ENCODE measurements at places on chromosomes 4 and X. TPM values are rescaled to one million over a fixed set of nuclear protein-coding genes. Genes with fewer than 3 reads are reported as not detected.

DOCK11 gene
- total RNA-seq = 35.5 TPM

KLB gene
- under 0.01 TPM for total RNA-seq

- DNase-seq = peak; percentile 17
Observed at GRCh38 chr4:113064244-113064643, 14.8 kb downstream of the ANK2 start.

DNA sequence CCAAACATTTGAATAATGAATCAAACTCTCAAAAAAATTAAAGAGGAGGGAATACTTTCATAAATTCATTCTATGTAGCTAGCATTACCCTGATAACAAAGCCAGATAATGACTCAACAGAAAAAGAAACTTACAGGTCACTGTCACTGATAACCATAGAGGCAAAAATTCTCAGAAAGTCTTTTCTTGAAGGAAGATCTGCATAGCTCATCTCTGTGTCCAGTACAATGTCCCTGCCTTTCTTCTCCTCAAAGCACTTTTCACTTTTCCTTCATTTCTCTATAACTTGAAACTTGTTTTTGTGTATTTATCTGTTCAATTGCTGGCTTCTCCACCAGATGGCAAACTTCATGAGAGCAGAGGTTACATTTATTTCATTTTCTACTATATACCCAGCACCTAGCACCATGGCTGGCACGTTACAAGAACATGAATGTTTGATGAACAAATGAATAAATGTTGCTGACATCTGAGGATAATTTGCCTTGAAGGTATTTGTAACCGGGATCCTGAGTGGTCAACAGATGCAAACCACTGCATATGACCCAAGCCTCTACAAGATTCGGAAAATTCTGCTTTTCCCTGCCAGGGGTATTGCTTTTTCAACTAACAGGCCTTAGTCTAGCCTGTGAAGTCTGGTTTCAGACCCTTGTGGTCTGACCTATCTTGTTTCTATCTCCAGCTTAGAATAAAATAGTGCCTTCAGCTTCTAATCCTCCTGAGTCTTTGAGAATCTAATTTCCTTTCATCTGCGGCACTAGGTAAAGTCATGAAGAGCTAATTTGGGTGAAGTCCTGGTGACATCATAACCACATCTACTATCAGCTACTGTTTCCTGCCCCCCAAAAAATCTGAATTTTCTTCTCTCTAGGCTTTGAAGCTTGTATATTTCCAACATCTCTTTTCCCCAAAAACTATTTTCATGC is 52.5 kb upstream of the ANTXR2 start:
- peak; percentile 63 for DNase-seq

GRCh38 chr4:21733894-21734630 is 214.5 kb downstream of the KCNIP4 start:
- DNase-seq = no peak

DNA sequence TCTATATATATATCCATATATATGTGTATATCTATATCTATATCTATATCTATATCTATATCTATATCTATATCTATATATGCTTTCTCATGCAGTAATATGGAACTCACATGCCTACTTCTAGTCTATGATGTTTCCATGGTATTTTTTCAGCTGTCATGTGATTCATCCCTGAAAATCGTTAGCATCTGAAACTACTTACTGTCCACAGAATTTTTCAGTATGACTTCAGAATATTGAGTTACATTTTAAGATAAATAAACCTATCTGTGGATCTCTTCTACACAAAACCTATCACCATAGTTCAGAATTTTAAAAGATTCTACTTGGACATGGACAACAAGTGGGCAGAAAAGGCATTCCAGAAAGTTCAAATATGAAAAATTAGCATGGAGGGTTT is 855.1 kb upstream of the INTU start:
- DNase-seq = no peak

GRCh38 chrX:6852121-6852520 is 295.4 kb upstream of the STS start:
- no peak for DNase-seq

GRCh38 chr4:144288011-144288903 is 147.7 kb upstream of the GYPA start:
- DNase-seq = no peak

DNA sequence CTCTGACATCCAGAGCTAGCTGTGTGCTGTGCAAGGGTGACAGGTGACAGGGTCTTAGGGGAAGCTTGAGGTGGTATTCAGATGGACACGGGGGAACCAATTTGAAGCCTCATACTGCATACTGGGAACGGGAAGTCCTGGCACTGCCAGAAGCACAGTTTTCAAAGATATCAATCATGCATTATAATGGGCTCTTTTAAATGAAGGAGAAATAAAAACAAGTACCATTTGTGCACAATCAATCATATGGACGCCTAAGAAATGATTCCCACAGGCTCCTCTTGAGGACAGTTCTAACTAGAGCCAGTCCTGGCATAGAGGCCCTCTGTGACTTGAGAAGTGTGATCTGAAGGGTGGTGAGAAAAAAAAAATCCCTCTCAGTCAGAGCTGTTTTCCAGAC is 50.9 kb downstream of the TSC22D3 start:
- no peak for DNase-seq

- peak; percentile 79 for DNase-seq
Observed at GRCh38 chrX:41449615-41450014, 2.5 kb downstream of the NYX start.

DNA sequence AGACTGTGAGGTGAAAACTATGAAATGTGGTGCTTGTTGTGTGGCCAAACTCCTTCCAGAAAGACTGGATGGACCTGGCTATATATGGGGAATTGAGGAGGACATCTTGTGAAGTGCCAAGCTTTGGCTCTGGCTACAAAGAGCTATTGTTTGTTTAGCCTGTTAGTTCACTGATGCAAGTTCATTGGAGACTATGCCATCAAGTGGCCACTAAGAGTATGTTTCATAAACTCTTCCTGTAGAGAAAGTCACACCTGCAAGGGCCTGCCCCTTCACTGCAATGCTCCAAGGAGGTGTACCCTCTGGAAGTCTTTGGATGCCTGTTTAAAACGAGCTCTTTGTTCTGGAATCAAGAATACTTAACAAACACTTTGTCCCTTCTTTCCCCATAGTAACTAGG is 382.0 kb downstream of the GABRG1 start:
- DNase-seq = no peak

- DNase-seq = no peak
Observed at GRCh38 chr4:156663663-156664062, 307.9 kb downstream of the PDGFC start.

DNA sequence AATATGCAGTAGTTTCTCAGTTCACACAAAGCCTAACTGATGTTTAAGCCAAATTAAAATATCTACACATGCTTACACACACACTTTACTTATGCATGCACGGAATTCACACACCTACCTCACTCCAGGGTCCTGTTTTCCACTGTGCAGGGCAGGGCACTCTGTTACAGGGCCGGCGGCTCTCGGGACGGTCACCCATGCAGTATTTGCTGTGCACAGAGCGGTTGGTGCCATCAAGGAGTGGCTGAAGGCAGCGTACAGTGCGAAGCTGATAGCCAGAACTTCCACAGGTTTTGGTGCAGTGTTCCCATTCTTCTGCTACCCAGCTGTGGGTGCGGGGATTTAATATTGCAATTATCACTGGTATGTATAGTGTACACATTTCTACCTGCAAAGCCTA is 258.9 kb downstream of the NPFFR2 start:
- DNase-seq = no peak

DNA sequence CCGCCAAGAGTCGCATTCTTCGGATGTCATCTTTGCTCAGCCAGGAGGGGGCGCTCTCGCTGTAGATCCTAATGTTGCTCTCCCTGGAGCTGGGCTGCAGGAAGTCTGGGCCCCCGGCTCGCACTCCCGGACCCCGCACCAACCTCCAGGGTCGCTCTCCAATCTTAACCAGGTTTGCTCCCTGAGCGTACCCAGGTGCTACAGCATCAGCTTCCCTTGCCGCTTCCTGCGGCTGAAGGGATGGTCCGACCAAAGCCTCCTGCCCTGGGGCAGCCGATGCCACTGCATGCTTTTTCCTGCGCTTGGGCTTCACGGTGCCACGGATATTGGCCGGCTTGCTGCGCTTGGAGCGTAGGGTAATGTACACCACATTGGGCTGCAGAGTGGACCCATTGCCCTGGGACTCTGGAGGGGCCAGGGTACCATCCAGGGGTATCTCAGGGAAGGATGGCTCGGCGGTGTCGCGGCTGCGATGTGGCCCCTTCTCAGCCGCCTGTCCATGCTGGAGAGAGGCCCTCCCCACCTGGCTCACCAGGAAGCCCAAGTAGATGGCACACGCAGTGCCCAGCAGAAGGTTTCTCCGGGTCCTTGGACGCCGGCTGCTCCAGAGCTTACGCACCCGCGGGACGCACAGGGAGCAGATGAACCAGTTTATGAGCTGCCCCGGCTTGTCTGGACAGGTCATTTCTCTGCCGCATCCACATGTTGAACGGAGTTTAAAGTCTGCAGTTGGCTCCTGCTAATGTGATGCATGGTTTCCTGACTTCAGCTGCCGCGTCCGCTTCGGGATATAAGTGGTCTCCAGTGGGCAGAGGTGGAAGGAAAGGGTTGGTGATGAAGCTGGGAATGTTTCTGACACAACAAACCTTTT is 1.9 kb downstream of the GASK1B start:
- peak; percentile 68 for DNase-seq

MTNR1A gene
- 0.13 TPM for total RNA-seq

DNA sequence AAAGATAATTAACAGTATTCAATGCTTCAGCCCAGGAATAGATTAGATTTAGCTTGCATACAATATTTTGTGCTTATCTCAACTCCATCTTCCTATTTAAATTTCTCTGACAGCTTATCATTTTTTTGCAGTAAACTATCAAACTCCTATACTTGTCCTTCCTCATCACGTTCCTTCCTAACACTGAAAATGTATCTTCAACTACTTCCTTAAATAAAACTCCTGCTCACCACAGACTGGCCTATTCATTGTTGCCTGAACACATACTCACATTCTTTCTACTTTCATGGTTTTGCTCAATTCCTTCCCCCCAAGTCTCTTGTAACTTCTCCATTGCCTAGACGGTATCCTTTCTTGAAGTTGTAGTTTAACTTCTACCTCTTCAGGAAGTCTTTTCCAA is 28.5 kb upstream of the PTPN13 start:
- DNase-seq = no peak

- no peak for DNase-seq
Observed at GRCh38 chr4:157315968-157316367, 95.4 kb downstream of the GRIA2 start.

GRCh38 chr4:115334736-115335411 is 221.5 kb upstream of the NDST4 start:
- DNase-seq = no peak

GRCh38 chr4:127138586-127138985 is 494.2 kb upstream of the INTU start:
- DNase-seq = no peak

LAS1L gene
- 14.7 TPM for total RNA-seq

DNA sequence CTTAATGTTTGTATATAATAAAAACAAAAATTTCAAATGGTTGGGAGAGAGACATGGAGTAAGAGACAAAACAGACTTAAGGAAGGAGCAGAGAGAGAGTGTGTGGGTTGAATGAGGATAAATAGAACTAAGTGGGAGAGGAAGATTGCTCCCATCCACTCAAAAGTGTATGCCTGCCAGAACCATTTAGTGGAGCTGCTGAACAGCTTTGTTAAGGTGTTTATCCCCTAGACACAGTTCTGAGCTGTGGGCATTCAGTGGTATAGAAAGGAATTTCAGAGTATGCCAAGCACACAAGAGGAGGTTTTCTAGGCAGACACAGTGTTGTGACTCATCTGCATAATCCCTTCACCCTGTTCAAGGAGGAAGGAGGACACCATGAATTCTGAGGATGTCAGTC is 508.6 kb upstream of the EPHA5 start:
- no peak for DNase-seq

Measured in muscle of leg (tissue), 16 donors.